Stimulated activated CD4-positive, alpha-beta T cell treated with anti-CD3 and anti-CD28 coated beads, Interleukin-2, amount 100 ng/mL, for 48 hours (primary cell): ENCODE measurements at places on chromosomes 3 and 15.

DNA sequence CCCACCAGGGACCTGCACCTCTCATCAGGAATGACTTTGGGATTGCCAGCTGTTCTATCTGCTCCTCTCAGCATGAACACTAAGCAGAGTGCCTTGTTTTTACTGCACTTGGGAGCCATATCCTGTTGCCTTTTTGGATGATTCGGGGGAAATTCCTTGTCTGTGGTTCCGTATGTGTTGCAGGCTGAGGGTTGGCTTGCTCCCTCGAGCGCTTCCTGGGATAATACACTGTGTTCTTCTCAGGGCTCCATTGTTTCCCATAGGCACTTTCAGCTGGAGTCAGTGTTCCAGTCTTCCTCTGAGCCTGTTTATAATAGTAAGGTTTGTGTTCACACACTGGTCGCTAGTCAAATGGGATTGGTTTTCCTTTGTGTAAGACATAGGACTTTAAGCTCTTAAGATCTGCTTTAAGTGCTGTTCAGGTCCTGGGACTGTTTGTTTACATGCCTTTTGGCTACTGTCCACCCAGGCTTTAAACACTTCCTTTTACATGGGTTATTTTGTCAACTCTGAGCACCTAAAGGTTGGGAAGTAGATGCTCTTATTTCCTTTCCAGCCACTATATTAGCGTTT is 23.4 kb downstream of the BOC start:
- DNase-seq = no peak

GRCh38 chr3:46030626-46031025 is 3.3 kb upstream of the XCR1 start:
- no peak for DNase-seq

- no peak for DNase-seq
These were observed 174.9 kb downstream of the SCAPER start for GRCh38 chr15:76730262-76730661.

- DNase-seq = no peak
These were observed 6.3 kb upstream of the CA12 start for GRCh38 chr15:63387748-63388493.

DNA sequence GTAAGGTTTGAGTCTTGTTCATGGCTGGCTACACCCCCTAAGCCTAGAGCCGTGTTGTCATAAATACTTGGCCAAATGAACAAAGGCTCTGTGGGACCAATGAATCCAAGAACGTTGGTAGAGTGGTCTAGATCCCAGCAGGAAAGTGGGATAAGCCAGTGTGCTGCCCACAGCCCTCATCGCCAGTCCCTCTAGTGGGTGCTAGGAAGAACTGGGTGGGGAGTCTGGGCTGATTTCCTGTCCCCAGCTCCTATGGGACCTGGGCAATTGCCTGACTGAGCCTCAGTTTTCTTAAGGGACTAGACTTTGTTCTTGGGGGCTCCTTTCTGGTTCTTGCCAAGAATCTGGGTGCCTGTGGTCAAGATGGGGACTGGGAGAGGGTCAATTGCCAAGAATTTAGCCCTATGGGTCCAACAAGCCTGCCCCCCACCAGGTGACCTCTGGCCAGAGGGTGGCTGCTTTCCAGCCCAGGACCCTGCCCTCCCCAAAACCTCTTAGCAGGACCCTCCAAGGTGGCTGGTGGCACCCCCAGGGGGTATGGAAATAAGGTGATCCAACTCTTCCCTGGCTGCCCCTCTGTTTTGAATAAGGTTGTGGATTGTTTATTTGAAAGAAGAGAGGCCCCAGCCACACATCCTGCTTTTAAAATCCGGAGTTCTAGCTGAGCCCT is 42.7 kb downstream of the SMAD6 start:
- DNase-seq = no peak

DNA sequence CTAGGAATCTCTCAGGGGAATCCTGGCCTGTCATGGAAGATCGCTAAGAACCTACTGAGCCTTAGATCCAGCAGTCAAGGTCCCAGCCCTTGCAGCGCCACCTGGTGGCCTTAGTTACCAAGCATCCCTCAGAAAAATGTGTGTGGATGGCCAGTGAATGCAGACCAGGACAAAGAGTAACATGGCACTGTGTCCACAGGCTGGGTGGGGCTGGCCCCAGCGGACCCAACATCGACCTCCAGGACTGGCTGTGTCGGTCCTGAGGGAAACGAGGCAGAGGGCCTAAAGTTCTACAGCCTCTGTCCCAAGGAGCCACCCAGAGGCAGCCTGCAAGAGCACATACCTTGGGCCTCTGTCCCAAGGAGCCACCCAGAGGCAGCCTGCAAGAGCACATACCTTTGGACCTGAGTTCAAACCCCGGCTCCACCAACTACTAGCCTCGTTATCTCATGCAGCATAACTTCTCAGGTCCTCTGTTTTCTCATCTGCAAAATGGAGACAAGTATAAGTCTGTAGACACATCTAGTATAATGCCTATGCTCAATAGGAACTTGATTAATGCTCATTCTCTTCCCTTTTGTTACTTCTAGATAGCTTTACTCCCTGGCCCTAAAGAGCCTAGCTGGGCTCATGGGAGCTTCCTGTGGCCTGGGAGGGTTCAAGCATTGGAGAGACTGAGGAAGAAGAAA is 57.5 kb upstream of the HERC1 start:
- DNase-seq = peak; percentile 83

GRCh38 chr15:65374821-65375401 is 2.9 kb downstream of the IGDCC3 start:
- no peak for DNase-seq

DNA sequence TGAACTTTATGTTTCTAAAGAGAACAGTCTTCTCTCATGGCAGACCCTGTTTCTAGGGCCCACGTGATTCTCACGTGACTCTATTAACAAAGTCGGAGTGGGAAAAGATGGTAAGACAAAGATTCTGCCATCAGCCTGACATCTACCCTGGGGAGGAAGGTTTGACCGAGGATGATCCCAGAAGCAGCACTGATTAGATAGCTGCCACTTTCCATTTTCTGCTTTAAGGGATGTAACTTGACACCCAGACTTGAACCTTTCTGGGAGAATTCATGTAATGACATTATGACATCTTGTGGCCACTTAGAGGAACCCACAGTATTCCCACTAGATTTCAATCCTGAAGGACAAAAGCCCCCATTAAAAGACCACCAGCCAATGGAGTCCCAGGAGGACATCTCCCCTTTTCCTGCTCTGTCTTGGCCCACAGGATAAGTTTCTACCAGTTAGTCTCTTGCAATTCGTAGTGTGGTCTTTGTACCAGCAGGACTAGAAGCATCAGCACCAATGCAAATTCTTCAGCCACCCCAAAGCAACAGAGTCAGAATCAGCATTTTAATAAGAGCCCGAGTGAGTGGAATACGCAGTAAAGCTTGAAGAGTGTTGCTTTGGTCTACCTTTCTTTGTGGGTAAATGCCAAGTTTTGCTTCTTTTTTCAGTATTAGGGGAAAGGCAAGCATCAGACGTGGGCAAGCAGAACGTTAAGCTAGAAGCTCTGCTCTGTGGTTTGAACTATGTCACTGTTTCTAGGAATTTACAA is 480.5 kb upstream of the PROK2 start:
- DNase-seq = no peak

DNA sequence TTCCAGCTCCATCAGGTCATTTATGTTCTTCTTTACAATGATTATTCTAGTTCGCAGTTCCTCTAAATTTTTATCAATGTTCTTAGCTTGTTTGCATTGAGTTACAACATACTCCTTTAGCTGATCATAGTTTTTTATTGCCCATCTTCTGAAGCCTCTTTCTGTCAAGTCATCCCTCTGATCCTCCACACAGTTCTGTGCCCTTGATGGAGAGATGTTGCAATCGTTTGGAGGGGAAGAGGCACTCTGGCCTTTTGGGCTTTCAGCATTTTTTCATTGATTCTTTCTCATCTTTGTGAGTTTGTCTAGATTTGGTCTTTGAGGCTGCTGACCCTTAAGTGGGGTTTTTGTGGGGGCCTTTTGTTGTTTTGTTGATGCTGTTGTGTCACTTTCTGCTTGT is 234.6 kb upstream of the CBLB start:
- no peak for DNase-seq
